ENCODE measurements at places on chromosomes 5 and 9. TPM values are rescaled to one million over a fixed set of nuclear protein-coding genes. Genes with fewer than 3 reads are reported as not detected.

The CFAP77 gene
- total RNA-seq, result not detected

The IFNA13 gene
- total RNA-seq, result 0.52 TPM

The C8G gene
- not detected for total RNA-seq

The FBXL7 gene
- total RNA-seq, result 3.7 TPM

The GFPT2 gene
- 9.9 TPM for total RNA-seq
